ENCODE measurements at places on chromosomes 3 and 15.
A peak's percentile ranks its signal among the peaks of the same experiment; 100 is the strongest.

DNA sequence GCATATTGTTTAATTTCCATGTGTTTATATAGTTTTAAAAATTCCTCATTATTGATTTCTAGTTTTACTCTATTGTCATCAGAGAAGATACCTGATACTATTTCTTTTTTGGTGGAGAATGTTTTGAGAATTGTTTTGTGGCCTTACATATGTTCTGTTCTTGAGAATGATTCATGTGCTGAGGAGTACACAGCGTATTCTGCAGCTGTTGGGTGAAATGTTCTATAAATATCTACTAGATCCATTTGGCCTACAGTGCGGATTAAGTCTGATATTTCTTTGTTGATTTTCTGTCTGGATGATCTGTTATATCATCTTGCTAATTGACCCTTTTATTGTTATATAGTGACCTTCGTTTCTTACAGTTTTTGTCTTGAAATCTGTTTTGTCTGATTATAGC, 109.7 kb downstream of the UBE2E2 start:
- no peak for DNase-seq
- no peak overlapping the region for H3K4me3 ChIP-seq
- no peak overlapping the region for H3K27ac ChIP-seq
- no peaks in the 10 kb centered on the region for H3K4me1 ChIP-seq

DNA sequence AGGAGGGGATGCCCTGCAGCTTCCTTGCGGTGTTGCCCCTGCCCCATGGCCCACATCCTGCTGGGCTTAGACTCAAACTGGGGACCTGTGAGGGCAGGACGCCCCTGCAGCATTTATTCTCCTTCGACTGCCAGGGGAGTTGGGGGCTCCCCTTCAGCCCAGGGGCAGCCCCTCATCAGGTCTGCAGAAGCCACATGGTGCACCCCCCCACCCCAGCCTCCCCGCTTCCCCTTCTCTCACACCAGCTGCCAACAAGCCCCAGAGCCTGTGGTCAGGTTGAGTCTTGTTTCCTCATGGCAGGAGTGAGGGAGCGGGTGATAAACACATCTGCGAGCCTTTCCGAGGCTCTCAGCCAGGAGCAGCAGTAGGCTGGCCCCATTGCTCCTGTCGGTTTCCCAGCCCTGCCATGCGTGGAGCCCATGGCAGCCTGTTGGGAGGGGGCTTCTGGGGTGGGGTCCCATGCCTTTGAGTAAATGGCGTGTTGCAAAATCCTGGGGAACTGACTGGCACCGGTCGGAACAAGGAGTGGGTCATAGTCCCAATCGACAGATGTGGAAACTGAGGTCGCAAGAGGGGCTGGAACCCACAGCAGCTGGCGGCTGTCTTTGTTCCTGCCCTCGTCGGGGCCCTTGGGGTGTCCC, 27.8 kb downstream of the WNT7A start:
- DNase-seq = no peak
- H3K4me3 ChIP-seq = no peak overlapping the region
- H3K27ac ChIP-seq = no peak overlapping the region

DNA sequence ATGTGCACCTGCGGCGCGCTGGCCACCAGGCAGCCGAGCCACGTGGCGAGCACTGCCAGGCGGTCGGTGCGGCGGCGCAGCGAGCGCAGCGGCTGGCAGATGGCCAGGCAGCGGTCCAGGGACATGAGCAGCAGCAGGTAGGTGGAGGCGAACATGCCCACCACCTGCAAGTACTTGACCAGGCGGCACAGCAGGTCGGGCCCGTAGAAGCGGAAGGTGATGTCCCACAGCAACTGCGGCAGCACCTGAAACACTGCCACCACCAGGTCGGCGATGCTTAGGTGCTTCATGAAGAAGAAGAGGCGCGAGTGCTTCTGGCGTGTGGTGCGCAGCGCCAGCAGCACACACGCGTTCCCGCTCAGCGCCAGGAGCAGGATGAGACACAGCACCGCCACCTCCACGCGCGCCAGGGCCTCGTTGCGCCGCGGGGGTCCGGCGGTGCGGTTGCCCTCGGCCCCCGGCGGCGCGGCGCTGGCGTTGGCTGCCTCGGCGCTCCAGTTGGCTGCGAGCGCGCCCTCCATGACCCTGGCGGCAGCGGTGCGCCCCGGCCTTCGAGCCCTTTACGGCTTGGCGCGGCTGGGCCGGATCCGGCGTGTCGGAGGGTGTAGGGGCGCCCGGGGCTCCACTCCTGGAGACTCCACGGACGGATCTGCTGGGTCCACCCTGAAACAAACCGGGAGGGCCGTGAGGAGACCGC, 1.6 kb downstream of the OXTR start:
- H3K27ac ChIP-seq = no peak overlapping the region

- peaks cover 2% of the 10 kb centered on the region for H3K4me1 ChIP-seq
- H3K36me3 ChIP-seq = no peaks in the 10 kb centered on the region
- H3K27ac ChIP-seq = no peak within 1 kb of the TSS
- peaks cover 66% of the 10 kb centered on the region for H3K27me3 ChIP-seq
These were observed at the start of gene ST8SIA2 for GRCh38 chr15:92393071-92393979. ST8SIA2 (plus strand) TSS chr15:92393881; CDS start chr15:92394065, 184 bp downstream.

- peak within 1 kb of the TSS; percentile 81 for H3K27ac ChIP-seq
- no peak for DNase-seq
- H3K4me1 ChIP-seq = peaks cover 31% of the 10 kb centered on the region
- H3K36me3 ChIP-seq = no peaks in the 10 kb centered on the region
- peaks cover 15% of the 10 kb centered on the region for H3K27me3 ChIP-seq
These were observed at the start of gene CTDSPL for GRCh38 chr3:37861620-37862041. CTDSPL (plus strand) TSS chr3:37861880; CDS start chr3:37862200, 320 bp downstream.

DNA sequence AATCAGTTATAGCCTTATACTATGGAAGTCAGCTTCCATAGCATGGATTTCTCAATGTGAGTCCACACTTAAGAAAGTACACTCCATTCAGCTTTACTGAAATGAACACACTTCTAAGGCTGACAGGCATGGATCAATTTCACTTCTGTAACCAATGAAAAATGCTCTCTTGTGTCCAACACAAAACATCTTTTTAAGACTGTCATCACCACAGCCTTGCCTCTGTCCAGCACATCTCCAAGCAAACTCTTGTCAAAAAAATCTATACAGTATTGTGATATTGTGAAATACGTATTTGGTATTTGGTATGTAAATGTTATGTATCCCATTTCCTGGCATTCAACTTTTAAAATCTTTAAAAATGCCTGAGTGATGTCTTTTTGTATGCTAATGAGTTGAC, 208.7 kb downstream of the RAP2B start:
- no peaks in the 10 kb centered on the region for H3K36me3 ChIP-seq
- H3K4me1 ChIP-seq = no peaks in the 10 kb centered on the region
- peaks cover 2% of the 10 kb centered on the region for H3K27me3 ChIP-seq
- H3K4me3 ChIP-seq = no peak overlapping the region
- no peak overlapping the region for H3K27ac ChIP-seq

GRCh38 chr3:60316121-60316797, 935.0 kb downstream of the FHIT start:
- no peaks in the 10 kb centered on the region for H3K27me3 ChIP-seq
- H3K4me3 ChIP-seq = no peak overlapping the region
- peaks cover 3% of the 10 kb centered on the region for H3K4me1 ChIP-seq
- DNase-seq = no peak
- H3K36me3 ChIP-seq = peaks cover 3% of the 10 kb centered on the region
- no peak overlapping the region for H3K27ac ChIP-seq

- H3K4me1 ChIP-seq = no peaks in the 10 kb centered on the region
- no peak overlapping the region for H3K27ac ChIP-seq
- no peak overlapping the region for H3K4me3 ChIP-seq
- H3K36me3 ChIP-seq = no peaks in the 10 kb centered on the region
- no peaks in the 10 kb centered on the region for H3K27me3 ChIP-seq
These were observed 42.0 kb upstream of the HACD2 start for GRCh38 chr3:123626881-123627280.

DNA sequence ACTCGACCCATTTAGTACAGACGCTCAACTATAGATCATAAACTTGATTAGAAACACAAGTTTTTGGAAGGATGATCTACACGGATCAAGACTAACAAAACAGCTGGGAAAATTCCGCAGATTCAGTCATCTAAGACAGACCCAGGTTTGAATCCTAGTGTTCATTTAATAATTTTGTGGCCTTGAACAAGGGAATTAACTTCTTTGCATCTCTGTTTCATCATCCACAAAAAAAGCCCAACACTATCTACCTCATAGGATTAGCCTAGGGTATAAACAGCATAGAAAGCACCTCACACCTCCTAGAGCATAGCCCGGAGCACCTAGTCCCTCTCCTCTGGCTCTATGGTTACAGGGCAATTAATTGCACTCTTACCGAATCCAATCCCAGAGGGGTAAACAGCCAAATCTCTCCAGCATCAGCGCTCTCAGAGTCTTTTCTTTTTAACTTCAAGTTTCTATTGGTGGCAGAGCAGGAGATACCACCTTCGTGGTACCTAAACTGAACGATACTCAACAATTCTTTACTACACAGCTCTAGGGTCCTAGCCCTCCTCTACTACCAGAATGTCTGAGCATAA, 3.5 kb downstream of the TBL1XR1 start:
- no peaks in the 10 kb centered on the region for H3K27me3 ChIP-seq
- peak overlapping the region; percentile 93 for H3K4me3 ChIP-seq
- peaks cover 39% of the 10 kb centered on the region for H3K36me3 ChIP-seq
- DNase-seq = no peak

- H3K4me1 ChIP-seq = no peaks in the 10 kb centered on the region
- no peaks in the 10 kb centered on the region for H3K36me3 ChIP-seq
- no peak overlapping the region for H3K27ac ChIP-seq
- no peak for DNase-seq
These were observed 575.4 kb upstream of the GOLIM4 start for GRCh38 chr3:168671091-168671490.

DNA sequence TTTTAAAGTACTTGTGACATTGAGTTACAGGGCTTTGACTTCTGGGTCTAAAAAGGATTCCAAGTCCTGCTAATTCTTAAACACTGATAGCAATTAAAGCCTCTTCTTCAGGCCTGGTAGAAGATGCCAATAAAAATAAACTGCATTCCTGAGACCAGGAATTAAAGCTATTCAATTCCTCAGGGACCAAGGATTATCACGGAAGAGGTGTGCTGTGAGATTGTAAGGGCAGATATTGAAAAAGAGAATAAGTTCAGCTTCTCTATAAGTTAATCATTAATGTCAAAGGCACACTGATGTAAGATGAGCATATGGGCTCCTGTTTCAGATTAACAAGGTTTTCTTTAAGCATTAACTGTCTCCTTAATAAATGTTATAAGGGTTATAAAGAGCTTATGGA, 611.3 kb downstream of the SI start:
- no peaks in the 10 kb centered on the region for H3K36me3 ChIP-seq
- no peak overlapping the region for H3K4me3 ChIP-seq
- no peaks in the 10 kb centered on the region for H3K27me3 ChIP-seq
- no peaks in the 10 kb centered on the region for H3K4me1 ChIP-seq
- H3K27ac ChIP-seq = no peak overlapping the region
- no peak for DNase-seq

GRCh38 chr3:59836531-59836930, 786.7 kb upstream of the CFAP20DC start:
- peaks cover 18% of the 10 kb centered on the region for H3K4me1 ChIP-seq
- H3K36me3 ChIP-seq = peaks cover 25% of the 10 kb centered on the region
- no peak for DNase-seq
- H3K27ac ChIP-seq = no peak overlapping the region
- no peak overlapping the region for H3K4me3 ChIP-seq

- no peak overlapping the region for H3K4me3 ChIP-seq
- no peak for DNase-seq
- H3K27me3 ChIP-seq = no peaks in the 10 kb centered on the region
- H3K36me3 ChIP-seq = no peaks in the 10 kb centered on the region
- no peaks in the 10 kb centered on the region for H3K4me1 ChIP-seq
These were observed 148.2 kb downstream of the ADAMTS9 start for GRCh38 chr3:64539451-64540196.

DNA sequence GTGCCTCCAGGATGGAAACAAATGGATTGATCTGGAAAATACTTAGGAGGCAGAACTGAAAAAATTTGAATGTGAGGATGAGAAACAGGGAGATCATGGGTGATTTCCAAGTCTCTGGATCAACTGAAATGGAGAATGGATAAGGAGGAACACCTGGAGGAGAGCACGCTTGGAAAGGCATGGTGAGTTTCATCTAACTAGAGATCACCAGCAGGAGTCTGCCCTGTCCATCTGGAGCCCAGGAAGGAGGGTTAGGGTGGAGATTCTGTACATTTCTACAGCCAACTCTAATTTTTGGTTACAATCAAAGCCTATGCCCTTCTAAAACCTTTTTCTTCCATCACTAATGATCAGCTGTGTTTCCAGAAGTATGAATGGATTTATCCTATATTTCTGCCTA, 995.9 kb upstream of the CFAP20DC start:
- no peak overlapping the region for H3K4me3 ChIP-seq
- peaks cover 51% of the 10 kb centered on the region for H3K36me3 ChIP-seq
- no peak for DNase-seq
- H3K27ac ChIP-seq = peak overlapping the region; percentile 52
- peaks cover 52% of the 10 kb centered on the region for H3K4me1 ChIP-seq

DNA sequence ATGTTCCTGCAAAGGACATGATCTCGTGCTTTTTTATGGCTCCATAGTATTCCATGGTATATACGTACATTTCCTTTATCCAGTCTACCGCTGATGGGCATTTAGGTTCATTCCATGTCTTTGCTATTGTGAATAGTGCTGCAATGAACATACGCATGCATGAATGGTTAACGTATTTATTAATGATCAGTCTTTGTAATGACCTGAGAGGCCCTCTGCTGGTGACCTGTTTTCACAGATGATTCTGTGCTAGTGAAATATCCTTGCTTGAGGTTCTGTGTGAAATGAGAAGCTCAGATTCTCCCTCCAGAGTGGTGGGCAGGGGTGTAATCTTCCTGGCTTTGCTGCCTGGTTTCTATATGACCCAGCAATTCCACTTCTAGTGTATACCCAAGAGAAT, 160.2 kb upstream of the RASGRP1 start:
- no peak overlapping the region for H3K4me3 ChIP-seq
- H3K36me3 ChIP-seq = no peaks in the 10 kb centered on the region
- H3K4me1 ChIP-seq = no peaks in the 10 kb centered on the region
- no peak for DNase-seq
- no peak overlapping the region for H3K27ac ChIP-seq

- H3K27ac ChIP-seq = peak overlapping the region; percentile 16
- peaks cover 2% of the 10 kb centered on the region for H3K27me3 ChIP-seq
- H3K36me3 ChIP-seq = peaks cover 21% of the 10 kb centered on the region
These were observed 95.0 kb upstream of the ICE2 start for GRCh38 chr15:60573936-60574335.

DNA sequence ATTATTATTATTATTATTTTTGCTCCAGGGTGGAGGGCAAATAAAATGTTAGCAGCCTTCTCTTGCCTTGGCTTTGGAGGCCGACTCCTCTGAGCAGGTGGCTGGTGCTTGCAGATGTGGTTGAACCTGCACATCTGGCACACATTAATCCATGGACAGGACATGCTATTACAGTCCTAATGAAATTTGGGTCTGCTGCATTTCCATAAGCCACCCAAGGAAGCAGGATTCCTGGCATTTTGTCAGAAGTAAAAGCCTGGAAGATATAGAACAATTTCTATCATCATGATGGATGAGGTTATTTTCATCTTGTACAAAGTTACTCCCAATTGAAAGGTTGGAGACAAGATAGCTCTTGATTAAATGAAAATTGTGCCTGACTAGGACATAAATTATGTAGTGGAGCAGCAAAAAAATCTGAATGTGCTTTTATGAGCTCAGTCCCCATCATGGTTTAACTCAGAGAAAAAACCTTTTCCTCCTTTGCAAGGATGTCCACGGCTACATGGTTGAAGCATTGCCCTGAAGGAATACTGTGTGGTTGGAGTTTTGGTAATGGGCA, 130.9 kb upstream of the RGMA start:
- no peak overlapping the region for H3K27ac ChIP-seq
- peaks cover 5% of the 10 kb centered on the region for H3K4me1 ChIP-seq
- DNase-seq = no peak
- no peak overlapping the region for H3K4me3 ChIP-seq
- no peaks in the 10 kb centered on the region for H3K36me3 ChIP-seq
